Central memory CD8-positive, alpha-beta T cell (primary cell): ENCODE measurements at places on chromosomes 2 and 18.

GRCh38 chr18:79935098-79935480, 16.4 kb downstream of the SLC66A2 start:
- peaks cover 8% of the 10 kb centered on the region for H3K36me3 ChIP-seq
- DNase-seq, result no peak
- peaks cover 15% of the 10 kb centered on the region for H3K4me1 ChIP-seq
- H3K27ac ChIP-seq, result no peak overlapping the region
- H3K4me3 ChIP-seq, result no peak overlapping the region

GRCh38 chr18:61553045-61553659, 219.9 kb downstream of the CDH20 start:
- H3K4me3 ChIP-seq, result no peak overlapping the region
- H3K4me1 ChIP-seq, result peaks cover 5% of the 10 kb centered on the region
- no peak overlapping the region for H3K27ac ChIP-seq
- peaks cover 6% of the 10 kb centered on the region for H3K36me3 ChIP-seq
- H3K27me3 ChIP-seq, result no peaks in the 10 kb centered on the region

GRCh38 chr2:69477627-69478026, 40.4 kb upstream of the NFU1 start:
- no peaks in the 10 kb centered on the region for H3K27me3 ChIP-seq

DNA sequence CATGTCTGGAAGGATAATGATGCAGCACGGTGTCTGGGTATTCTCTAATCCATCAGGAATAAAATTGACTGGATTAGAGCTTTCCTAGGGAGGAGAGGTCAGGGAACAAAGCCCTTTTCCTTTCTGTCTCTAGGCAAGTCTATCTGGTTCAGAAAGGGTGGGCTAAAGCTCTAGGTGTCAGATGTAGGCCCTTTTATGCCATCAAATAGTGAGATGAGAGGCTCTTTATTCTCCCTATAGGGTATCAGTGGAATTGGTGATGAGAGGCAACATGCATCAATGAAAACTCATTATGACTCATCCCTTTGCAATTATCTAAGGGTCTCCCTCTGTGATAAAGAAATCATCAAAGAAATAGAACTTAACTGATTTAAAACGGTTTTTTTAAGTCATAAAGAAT, 328.0 kb upstream of the CRIM1 start:
- H3K4me3 ChIP-seq, result no peak overlapping the region
- H3K36me3 ChIP-seq, result no peaks in the 10 kb centered on the region
- H3K4me1 ChIP-seq, result peaks cover 11% of the 10 kb centered on the region
- DNase-seq, result no peak

GRCh38 chr2:39642051-39642718, 23.5 kb upstream of the TMEM178A start:
- no peaks in the 10 kb centered on the region for H3K27me3 ChIP-seq
- no peak overlapping the region for H3K4me3 ChIP-seq
- DNase-seq, result no peak
- H3K36me3 ChIP-seq, result no peaks in the 10 kb centered on the region
